ENCODE measurements at places on chromosomes 11 and 22. TPM values are rescaled to one million over a fixed set of nuclear protein-coding genes. Genes with fewer than 3 reads are reported as not detected.

GRCh38 chr22:19621373-19622060 is 92.8 kb upstream of the SEPTIN5 start:
- no peak for DNase-seq

Gene SCGB1A1
- not detected for total RNA-seq

GRCh38 chr22:49863931-49864330 is 10.3 kb downstream of the ZBED4 start:
- no peak for DNase-seq

Gene SHISA8
- 1.4 TPM for total RNA-seq

GRCh38 chr22:32858121-32858703 is 56.7 kb downstream of the TIMP3 start:
- no peak for DNase-seq

DNA sequence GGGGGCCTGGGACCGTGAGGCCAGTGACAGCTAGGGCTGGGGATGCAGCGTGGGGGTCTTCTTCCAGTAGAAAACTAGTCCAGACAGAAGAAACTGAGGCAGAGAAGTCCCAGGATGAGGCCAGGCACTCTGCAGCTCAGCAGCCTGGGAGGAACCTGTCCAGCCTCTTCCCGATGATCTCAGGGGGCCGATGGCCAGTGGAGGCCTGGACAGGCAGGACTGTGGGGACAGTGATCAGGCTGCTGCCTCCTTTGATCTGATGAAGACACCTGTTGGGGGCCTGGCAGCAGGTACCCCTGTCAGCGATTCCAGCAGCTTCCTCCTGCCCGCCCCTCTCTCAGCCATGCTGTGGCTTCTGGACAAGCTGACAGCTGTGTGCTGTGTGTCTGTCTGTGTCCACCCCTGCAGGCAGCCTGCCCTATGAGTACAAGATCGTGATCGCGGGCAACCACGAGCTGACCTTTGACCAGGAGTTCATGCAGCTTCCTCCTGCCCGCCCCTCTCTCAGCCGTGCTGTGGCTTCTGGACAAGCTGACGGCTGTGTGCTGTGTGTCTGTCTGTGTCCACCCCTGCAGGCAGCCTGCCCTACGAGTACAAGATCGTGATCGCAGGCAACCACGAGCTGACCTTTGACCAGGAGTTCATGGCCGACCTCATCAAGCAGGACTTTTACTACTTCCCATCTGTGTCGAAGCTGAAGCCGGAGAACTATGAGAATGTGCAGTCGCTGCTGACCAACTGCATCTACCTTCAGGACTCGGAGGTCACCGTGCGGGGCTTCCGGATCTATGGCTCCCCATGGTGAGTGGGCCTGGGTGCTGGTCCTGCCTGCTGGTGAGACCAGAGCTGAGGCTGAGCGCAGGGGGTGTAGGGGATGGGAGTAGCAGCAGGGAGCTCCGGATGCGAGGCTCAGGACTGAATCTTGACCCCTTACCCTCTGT is 62.6 kb downstream of the MPPED1 start:
- DNase-seq, result no peak

GRCh38 chr11:69499918-69500284 is 18.4 kb downstream of the LINC01488 start:
- DNase-seq, result no peak

Gene FOXR1
- not detected for total RNA-seq

Gene TRIM64
- total RNA-seq, result not detected

GRCh38 chr22:48491451-48491941 is 1336.2 kb downstream of the BRD1 start:
- DNase-seq, result peak; percentile 28

DNA sequence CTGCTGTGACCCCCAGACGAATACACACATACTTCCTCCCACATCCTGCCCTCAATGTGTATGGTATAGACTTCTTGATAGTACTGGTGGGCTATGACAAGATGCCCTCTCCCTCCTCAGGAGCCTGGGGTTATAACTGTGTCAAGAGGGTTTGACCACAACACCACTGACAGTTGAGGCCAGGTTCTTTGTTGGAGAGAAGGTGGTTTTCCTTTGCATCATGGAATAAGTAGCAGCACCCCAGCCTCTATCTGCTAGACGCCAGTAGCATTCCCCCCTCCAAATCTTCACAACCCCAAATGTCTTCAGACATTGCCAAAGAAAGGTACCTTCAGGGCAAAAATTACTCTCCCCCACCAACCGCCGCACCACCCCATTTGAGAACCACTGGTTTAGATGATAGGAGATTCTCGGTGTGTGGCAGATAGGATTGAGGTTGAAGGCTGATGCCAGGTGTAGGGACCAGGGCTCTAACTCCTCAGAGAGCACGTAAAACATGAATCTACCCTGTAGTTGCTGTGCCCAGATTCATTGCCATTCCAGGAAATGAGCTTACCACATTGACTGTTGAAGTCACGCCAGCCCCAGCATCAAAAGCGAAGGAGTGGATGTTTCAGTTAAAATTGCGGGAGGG is 5.5 kb upstream of the MYO18B start:
- peak; percentile 57 for DNase-seq

DNA sequence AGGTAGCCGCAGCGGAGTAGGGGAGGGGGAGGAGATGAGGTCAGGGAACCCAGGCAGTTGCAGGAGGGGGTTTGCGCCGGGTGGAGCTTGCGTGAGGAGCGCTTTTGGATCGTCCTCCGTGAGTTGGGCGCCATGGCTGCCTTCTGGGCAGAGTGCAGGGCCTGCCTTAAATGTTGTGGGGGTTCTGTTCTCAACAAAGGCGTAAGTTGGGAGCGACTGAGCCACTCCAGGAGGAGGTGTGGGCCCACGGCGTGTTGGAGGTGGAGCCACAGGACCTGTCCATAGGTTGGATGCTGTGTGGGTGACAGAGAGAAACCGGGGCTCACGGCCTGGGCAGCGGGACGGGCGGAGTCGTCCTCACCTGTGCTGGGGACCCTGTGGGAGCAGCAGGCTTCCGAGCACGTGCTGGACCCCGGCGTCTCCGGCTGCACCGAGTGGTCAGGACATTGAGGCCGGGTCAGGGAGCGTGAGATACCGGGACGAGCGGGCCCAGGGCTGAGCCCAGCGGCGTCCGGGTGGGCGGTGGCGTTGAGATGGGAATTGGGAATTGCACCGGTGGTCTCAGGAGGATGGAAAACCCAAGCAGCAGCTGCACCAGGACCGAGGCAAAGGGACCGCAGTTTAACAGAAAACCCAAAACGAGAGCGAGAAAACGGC is 977 bp upstream of the PGGHG start:
- peak; percentile 51 for DNase-seq

DNA sequence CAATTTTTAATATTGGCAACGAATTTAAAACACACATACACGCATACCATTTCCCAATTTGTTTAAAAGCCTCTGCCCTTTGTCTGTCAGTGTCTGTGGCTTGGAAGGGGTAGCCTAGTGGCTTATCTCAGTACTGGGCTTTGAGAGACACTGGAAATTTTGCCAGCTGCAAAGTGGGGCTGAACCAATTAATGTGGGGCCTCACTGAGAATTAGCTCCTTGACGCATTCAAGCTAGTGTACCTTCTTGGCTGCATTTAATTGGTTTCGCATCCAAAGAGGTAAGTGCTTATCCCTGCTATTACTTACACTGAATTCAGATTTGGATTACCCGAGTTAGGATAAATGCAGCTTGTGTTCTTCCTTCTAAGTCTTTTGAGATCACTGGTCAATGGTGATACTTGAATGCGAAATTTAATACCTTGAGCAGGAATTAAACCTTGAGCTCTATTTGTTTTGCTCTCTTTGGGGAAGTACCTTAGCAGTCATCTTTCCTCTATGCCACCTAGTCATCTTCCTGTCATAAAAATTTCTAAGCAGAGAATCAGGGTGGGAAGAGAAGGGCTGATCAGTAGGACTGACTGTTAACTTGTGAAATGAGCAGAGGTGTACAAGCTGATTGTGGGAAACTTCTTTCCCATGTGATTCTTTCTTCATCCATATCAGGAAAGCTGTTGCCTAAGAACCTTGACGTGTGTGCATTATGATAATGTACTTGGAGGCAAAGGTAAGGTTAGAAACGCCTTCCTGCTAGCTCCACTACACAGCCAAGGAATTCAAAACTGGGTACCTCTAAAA is 187.7 kb upstream of the E2F8 start:
- DNase-seq, result no peak

Gene CASP5
- not detected for total RNA-seq

GRCh38 chr11:38460896-38461295 is 1862.9 kb upstream of the RAG2 start:
- no peak for DNase-seq

GRCh38 chr11:73284106-73284505 is 12.0 kb downstream of the P2RY6 start:
- no peak for DNase-seq

GRCh38 chr11:70026726-70027125 is 51.4 kb upstream of the ANO1 start:
- DNase-seq, result no peak

- DNase-seq, result no peak
These were observed 120.9 kb downstream of the SWAP70 start for GRCh38 chr11:9784602-9785315.

Gene RRP7A
- total RNA-seq, result 173 TPM

DNA sequence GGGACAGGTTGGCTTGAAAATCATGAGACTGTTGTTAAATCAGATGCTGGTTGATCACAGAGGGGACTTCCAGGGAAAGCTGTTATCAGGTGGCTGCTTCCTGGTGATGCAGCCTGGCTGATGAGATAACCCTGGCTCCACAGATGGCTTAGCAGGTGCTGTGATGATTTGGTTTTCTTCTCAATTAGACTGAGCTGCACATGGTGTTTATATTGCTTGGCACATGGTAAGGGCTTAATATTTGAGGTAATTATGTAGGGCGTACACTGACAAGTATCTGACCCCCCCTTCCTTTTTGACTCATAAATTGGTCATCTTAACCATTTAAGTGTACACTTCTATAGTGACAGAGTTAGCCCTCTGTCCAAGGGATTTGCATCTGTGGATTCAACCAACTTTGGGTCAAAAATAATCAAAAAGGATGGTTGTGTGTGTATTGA is 7.0 kb downstream of the RPS3 start:
- DNase-seq, result no peak

DNA sequence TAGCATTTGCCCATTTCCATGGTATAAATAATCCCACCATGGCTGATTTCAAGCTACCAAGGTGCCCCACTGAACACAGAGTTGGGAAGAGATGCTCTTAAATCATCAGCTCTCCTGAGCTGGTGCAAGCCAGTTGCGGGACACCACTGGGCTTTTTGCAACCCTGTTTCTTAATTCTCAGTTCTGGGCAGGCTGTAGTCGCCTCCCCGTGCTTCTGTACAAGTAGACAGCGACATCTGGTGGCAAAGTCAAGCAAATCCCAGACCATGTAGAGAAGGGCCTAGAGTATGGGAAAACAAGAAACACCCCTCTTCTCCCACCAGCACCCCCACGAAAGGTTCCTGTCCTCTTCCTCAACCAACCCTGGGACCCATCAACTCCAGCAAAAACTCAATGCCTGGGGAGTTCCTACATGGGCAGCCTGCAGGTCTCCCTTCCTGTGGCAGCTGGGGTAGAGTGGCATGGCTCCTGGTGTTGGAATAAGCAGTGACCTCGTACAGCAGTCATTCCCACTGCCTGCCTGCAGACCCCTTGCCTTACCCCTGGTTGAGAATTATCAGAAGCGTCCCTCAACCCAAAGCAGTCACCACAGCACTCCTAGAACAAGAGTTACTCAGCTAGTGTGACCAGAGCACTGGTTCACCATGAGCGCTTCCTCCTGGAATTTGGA is 68.4 kb downstream of the IGLL5 start:
- DNase-seq, result peak; percentile 51

Gene NRIP3
- 2.2 TPM for total RNA-seq

DNA sequence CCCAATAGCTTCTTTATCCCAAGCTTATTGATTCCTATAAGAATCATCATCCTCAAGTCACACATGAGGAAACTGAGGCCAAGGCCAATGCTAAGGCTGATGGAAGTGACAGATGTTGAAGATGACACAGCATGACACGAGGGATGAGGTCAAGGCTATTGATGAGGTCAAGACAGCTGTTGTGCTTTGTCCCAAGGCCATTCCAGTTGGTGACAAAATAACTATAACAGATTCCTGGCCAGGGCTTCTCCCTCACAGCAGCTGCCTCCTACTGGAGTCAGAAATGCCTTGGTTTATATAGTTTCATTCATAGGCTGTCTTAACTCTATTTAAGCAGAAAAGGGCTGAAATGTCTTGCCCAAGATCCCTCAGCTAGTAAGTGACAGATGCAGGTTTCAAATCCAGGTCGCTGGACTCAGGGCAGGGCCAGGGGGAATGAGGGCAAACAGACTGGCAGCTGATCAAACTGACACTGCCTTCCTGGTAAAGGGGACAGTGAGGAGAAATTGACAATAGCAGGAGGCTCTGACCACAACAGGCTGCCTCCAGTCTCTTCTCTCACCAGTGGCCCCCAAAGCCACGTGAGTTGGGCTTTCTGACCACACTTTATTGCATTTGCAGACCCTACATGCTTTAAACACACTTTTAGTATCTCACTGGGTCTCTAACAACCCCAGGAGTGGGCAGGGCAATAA is 16.5 kb downstream of the MIF start:
- no peak for DNase-seq

GRCh38 chr22:40377931-40378330 is 7.5 kb downstream of the SGSM3 start:
- no peak for DNase-seq

GRCh38 chr11:61071913-61072312 is 30.4 kb upstream of the CD5 start:
- no peak for DNase-seq

DNA sequence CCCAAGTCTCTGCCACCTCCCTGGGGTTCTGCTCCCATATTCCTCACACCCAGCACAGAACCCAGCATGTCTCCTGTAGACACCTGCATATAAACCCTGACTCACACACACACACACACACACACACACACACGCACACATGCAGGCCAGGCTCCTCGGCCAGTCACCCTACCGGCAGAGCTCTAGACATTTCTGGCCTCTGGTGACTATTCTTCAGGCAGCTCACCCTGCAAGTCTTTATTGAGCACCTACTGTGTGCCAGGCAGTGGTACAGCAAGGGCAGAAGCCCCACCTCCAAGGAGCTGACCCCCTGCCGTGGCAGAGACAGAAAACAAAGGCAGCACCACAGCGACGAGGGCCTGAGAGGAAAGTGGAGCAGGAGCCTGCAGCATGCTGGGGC is 50.3 kb downstream of the CDKN1C start:
- DNase-seq, result no peak

Gene DRICH1
- total RNA-seq, result 0.47 TPM

GRCh38 chr11:24623121-24623520 is 126.3 kb downstream of the LUZP2 start:
- DNase-seq, result no peak

Gene GRIA4
- not detected for total RNA-seq

DNA sequence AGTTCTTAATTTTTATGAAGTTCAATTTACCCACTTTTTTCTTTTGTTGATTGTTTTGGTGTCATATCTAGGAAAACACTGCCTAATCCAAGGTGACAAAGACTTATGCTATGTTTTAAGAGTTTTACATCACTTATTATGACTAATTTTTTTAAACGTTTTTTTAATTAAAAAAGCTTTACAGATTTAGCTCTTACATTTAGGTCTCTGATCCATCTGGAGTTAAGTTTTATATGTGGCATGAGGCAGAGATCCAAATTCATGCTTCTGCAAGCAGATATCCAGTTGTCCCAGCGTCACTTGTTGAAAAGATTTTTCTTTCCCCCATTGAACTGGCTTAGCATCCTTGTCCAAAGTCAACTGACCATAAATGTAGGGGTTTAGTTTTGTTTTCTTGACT is 72.6 kb downstream of the PACSIN2 start:
- DNase-seq, result no peak

All from CD8-positive, alpha-beta memory T cell (primary cell).